ENCODE measurements at places on chromosomes 2 and 18.

- DNase-seq: no peak
Measured at GRCh38 chr18:4755848-4756247, 300.7 kb upstream of the DLGAP1 start.

DNA sequence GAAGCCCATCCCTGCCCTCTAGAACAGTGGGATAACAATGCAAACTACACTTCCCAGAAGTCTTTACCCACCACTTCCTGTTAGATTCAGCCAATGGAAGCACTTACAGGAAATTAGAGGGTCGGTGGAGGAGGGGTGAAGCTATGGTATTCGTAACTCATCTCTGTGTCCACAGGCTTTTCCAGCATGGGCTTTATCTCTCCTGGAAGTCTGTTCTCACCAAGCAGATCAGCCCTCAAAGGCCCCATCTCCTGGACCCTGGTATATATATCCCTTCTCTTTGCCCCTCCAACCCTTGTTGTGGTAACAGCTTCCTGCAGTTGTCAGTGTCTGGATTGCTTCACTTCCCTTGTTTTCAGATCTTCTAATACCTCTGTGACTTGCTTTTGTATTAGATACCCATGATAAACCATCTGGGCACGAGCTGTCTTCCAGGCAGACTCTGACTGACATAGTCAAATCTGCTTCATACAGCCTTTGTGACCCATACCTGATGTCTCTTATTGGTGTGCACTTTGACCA is 475.0 kb upstream of the POU3F3 start:
- no peak for DNase-seq

GRCh38 chr2:150526006-150526405 is 38.5 kb upstream of the RND3 start:
- DNase-seq: no peak

- no peak for DNase-seq
Measured at GRCh38 chr18:38368246-38368645, 802.6 kb upstream of the CELF4 start.
